Epithelial cell of prostate (primary cell): ENCODE measurements at places on chromosomes 5 and 9.

DNA sequence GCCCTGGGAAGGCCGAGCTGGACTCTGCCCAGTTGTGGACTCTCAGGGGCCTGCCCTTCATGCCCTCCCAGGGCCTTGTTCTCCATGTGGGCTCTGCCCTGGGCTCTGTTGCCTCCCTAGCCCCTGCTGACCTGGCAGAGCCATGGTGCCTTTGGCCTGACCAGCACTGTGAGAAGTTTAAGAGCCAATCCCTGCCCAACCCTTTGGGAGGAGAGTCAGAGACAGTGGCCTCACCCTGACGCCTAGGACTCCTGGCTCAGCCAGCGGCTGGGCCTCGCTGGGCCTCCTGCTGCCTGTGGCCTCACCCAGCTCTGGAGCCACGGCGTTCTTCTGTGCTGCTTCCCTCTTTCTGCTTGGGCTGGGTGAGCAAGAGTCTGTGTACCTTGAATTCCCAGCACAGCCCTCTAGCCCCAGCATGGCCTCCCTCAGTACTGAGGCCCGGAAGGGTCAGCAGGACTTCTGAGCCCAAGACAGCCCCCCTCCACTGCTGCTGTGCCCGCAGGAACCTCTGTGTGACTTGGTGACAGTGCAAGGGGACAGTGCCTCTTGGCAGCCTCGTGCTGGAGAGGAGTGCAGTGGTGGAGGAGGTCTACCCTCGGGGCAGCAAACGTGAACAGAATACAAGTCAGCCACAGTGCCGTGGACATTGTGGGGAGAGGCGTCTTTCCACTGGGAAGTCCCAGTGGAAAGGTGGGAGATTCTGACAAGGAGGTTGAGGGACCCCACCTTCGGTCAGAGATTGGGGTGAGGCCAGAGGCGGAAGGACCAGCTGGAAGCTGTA is 97.4 kb downstream of the CACNA1B start:
- no peak for DNase-seq

DNA sequence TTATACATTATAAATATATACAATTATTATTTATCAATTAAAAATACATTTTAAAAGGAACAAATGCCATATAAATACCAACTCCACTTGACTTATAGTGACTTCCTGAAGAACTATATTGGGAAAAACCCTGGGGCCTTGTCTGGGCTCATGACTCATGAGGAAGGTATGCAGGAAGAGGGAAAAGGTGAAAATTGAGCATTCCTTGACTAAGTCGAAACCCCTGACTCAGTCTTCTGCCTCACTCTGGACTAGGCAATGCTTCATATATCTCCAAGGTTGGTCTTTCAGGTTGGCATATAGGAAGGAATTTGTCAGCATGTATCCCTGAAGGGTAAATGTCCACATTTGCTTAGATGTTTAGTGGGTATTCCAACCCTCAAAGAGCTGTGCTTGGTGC is 78.5 kb downstream of the SH3TC2 start:
- peak; percentile 84 for DNase-seq

DNA sequence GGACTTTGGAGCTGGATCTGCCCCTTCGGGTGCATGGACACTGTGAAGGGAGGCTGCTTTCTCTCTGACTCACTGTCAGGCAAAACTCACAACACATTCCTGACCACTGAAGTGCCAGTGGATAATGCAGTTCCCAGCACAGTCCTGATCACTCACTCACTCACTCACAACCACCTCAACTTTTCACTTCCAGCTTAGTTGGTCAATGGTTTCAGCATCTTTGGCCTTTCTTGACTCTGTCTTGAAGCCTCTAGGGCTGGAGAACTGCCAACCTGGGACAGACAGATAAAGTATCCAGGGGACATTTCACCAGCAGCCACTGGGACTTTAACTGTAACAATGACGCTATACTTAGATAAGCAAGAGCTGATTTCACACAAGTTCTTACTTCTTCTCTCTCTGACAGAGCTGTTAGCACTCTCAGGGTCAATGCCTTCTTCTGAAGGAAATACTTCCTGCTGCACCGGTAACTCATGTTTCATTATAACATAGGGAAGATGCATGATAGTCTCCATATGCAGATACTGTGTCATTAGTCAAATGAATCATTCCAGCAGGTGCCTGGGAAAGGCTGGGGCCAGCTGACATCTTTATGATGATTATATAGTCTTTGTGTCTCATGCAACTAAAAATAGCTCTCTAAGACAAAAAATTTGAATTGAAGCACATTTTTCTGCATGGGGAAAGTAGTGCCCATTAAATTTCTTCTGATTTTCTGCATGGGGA is 499.0 kb downstream of the SEMA5A start:
- peak; percentile 86 for DNase-seq

- DNase-seq = no peak
These were observed 208.6 kb upstream of the ANKH start for GRCh38 chr5:15080219-15080618.

DNA sequence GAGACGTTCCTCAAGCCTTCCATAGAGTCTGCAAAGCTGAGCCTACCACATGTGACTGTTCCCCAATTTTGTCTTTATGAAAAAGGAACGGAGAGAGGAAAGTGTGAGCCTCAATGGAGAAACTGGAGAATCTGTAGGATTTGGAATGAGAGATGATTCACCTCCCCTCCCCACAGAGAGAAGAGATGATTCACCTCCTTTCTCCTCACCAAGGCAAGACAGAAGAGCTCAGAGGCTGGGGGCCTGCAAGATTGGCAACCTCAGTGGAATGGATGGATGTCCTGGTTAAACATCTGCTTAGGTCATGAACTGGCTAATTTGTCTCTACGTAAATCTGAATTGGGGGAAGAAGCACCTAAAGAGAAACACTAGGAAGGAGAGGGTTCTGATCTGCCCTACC is 17.0 kb upstream of the MOCS2 start:
- DNase-seq = peak; percentile 12

- no peak for DNase-seq
These were observed 17.5 kb upstream of the IQGAP2 start for GRCh38 chr5:76385540-76385939.

DNA sequence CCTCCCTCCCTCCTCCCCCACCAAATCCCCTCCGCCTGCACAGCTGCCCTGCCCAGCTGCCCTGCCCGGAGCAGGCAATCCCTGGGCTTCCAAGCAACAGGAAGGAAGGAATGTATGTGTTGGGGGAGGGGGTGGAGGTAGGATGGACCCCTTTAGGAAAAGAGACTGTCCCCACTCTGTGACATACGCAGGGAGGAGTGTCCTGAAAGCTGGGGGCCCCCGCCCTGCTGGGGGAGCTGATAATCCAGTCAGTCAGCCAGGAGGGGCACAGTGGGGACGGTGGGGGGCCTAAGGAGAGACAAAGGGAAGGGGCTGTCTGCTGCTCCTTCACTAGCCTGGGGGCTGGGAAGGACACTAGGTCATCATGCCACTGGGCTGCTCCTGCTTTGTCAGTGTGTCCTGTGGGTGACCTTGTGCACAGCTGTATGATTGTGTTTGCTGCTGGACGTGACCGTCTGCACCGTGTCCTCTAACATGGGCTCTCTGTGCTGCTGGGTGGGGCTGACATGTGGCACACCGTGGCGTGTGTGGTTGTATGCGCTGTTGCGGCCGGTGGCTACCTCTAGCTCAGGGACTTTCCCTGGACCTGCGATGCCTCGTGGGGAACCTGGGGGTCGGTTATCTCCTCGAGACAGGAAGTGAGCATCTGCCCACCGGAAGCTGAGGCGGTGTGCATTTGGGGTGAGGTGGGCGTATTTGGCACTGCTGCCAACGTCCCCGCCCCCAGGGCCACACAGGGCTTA is 3.0 kb downstream of the N4BP3 start:
- no peak for DNase-seq

GRCh38 chr5:179699616-179700237 is 960 bp downstream of the CANX start:
- DNase-seq = no peak

GRCh38 chr5:13731121-13731628 is 213.3 kb downstream of the DNAH5 start:
- no peak for DNase-seq

- DNase-seq = peak; percentile 88
These were observed 150.8 kb upstream of the NR3C1 start for GRCh38 chr5:143554187-143554717.
